ENCODE measurements at places on chromosomes 1 and 21. TPM values are rescaled to one million over a fixed set of nuclear protein-coding genes. Genes with fewer than 3 reads are reported as not detected.
A peak's percentile ranks its signal among the peaks of the same experiment; 100 is the strongest.

DNA sequence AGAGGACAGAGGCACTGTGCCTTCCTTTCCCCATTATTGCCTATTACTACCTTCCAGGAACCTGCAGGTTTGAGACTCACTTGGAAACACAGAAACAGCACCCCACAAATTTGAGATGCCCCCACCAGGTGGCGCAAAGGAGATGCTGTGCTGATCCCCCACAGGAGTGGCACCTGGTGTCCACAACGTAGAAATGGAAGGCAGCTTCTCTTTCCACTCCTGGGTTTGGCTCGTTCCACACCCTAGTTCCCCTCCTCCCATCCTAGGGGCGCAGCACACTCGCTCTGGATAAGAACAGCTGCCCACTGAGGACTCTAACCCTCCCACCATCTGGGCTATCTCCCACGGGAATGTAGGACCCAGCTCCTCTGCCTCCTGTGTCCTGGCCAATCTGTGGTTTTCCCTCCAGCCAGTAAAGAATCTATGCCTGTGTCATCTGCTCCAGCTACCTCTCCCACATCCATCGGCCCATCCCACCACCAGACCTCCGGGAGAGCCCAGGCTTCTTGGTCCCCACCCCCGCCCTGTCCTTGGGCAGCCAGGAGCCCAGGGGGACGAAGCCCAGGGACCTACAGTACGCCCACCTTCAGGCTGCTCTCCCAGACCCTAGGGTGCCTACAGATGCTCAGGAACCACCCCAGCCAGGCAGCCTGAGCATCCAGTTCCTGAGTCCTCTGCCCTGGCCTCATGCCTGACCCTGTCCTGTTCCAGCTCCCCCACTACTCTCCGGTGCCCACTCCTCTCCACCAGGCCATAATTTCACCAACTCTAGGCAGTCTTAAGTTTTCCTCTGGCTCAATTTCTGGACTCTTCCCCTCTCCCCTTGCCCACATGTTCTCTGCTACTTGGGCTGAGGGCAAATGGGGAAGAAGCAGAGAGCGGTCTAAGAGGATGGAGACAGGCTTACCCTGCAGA, 549 bp downstream of the THBS3 start:
- peaks cover 47% of the 10 kb centered on the region for H3K27me3 ChIP-seq
- H3K4me1 ChIP-seq = peaks cover 52% of the 10 kb centered on the region
- peak; percentile 85 for DNase-seq
- peak overlapping the region; percentile 98 for H3K27ac ChIP-seq
- H3K36me3 ChIP-seq = peaks cover 18% of the 10 kb centered on the region
- peak overlapping the region; percentile 94 for H3K4me3 ChIP-seq

DNA sequence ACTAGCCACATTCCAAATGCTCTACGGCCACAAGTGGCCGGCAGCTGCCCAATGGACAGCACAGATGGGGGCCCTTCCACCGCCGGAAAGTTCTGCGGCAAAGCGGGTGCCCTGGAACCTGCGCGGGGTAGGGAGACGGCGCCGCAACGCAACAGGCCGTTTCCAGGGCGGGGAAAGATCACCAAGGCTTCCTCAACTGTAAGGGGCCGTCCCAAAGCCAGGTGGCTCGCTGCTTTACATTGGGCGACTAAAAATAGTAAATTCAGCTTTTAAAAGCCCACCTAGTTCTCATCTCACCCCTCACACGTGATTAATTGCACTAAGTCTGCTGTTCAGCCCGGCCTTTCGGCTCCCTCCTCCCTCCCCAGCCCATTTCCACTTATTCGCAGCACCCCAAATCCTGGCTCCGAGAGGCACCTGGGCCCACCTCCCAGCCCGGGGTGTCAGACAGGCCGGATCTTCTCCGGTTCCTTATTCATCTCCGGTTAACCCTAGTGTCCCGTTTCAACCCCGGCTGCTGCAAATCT, 643 bp downstream of the CFAP298 start:
- H3K27ac ChIP-seq = peak overlapping the region; percentile 100
- peaks cover 25% of the 10 kb centered on the region for H3K27me3 ChIP-seq
- no peaks in the 10 kb centered on the region for H3K36me3 ChIP-seq
- H3K4me1 ChIP-seq = peaks cover 7% of the 10 kb centered on the region

- H3K27ac ChIP-seq = peak overlapping the region; percentile 93
- H3K4me1 ChIP-seq = peaks cover 42% of the 10 kb centered on the region
These were observed 38.5 kb upstream of the C1orf105 start for GRCh38 chr1:172381946-172382345.

The CLCA4 gene
- not detected for total RNA-seq

- H3K27ac ChIP-seq = no peak overlapping the region
- no peak for DNase-seq
- no peak overlapping the region for H3K4me3 ChIP-seq
- peaks cover 28% of the 10 kb centered on the region for H3K4me1 ChIP-seq
- no peaks in the 10 kb centered on the region for H3K27me3 ChIP-seq
- H3K36me3 ChIP-seq = peaks cover 19% of the 10 kb centered on the region
These were observed 35.7 kb downstream of the NRIP1 start for GRCh38 chr21:15029077-15029476.

DNA sequence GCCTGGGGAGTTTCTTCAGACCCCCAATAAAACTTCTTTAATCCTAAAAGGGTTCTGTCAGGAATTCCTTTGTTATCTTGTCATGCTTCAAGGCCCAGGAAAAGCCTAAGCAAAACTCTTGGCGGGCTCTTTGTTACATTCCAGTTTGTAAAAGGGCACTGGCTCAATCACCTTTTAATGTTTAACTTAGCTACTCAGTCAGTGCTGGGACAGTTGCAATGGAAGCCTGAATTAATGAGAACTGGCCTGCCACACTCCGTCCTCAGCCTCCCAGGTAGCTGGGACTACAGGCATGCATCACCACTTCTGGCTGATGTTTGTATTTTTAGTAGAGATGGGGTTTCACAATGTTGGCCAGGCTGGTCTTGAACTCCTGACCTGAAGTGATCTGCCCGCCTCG, 21.3 kb upstream of the ASB17 start:
- peaks cover 7% of the 10 kb centered on the region for H3K36me3 ChIP-seq
- no peak overlapping the region for H3K4me3 ChIP-seq
- no peaks in the 10 kb centered on the region for H3K27me3 ChIP-seq
